H7 (cell line): ENCODE measurements at places on chromosomes 2 and 18. TPM values are rescaled to one million over a fixed set of nuclear protein-coding genes. Genes with fewer than 3 reads are reported as not detected.

The LAMA3 gene
- 0.11 and 0.21 TPM in 2 replicates for total RNA-seq

The SNRNP200 gene
- 60.5 and 73.5 TPM in 2 replicates for total RNA-seq

DNA sequence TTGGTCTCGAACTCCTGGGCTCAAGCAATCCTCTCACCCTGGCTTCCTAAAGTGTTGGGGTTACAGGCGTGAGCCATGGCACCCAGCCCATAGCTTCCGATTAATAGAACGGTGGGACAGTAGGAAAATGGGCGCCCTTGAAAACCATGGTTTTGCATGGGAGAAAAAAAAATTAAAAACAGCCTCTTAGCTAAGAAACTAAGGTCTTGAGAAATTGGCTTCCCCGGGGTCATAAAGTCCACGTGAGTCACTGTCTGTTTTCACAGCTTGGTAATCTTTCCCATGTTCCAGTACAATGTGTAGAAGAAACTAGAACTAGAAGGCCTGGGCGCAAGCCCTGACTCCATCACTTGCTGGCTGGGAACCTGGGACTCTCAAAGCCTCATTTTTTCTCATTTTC lies 20.7 kb downstream of the B3GNT2 start:
- no peak for DNase-seq

DNA sequence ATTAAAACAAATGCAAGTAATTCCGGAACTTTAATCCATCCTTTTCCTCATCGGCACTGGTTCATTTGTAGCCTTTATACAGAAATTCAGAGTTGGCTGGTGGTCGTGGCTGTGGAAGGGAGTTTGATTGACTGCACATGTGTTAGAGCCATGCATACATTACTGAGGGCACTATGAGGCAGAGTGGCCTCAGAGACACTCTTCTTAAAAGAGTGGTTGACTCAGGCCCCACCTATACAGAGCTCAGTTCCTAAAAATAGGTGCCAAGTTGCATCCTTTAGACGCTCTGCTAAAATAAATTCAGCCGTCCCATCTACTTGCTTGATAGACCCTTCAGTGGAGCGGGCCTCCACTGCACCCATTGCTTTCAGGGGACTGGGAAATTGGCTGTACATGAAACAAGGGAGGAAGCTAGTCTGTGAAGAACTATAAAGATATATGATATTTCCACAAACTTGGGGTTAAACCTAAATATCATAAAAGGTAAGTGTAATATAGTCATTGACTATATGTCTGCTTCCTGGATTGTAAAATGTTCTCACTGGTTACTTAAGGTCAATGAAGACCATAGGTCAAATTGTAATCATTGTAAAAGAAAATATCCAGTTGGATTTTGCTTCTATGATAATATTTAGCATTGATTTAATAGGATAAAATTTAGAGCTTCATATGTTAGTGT lies 298.9 kb downstream of the XIRP2 start:
- no peak for DNase-seq

The TNS1 gene
- 3.1 and 3.8 TPM in 2 replicates for total RNA-seq

The FSHR gene
- not detected in 2 replicates for total RNA-seq

The PRKAG3 gene
- not detected in 2 replicates for total RNA-seq

- DNase-seq, result no peak
Observed at GRCh38 chr18:38576349-38576748, 1010.8 kb upstream of the CELF4 start.

DNA sequence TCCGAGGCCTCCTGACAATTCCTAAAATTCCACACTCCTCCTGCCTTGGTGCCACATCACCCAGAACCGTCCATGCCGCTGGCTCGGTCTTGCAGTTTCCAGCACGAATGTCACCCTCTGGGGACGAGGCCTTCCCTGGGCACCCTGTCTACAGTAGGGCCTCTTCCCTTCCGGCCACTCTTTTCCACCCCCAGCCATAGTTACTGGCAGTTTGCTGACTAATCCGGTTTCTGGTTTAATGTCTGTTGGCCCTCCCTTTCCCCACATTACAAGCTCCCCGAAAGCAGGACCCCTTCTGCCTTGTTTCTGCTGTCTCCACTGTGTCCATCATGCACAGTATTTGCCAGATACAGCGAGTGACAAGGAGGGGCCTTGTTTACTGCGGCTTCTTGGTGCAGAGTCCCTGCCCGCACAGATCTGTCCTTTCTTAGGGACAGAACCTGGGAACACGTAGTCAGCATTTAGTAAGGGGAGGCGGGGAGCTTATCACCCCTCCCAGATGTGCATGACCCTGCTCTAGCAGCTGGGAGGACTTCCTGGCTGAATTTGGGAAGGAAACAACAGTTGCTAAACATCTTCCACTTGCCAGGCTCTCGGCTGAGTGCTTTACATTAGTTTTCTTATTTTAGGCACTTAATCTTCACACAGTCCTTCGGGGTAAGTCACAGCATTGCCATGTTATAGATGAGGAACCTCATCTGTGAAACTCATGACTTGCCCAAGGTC lies 23.6 kb upstream of the CATIP start:
- no peak for DNase-seq

- no peak for DNase-seq
Observed at GRCh38 chr2:37000988-37001556, 34.7 kb upstream of the STRN start.

DNA sequence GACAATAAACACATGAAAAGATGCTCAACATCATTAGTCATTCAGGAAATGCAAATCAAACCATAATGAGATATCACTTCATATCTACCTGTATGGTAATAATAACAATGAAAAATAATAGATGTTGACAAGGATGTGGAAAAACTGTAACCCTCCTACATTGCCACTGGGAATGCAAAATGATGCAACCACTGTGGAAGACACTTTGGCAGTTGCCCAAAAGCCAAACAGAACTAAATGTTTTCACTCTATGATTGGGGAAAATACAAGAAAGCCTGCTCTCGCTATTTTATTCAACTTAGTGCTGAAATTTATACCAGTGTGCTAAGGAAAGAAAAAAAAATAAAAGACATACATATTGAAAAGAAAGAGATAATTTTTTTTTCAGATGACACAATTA lies 934.5 kb downstream of the CNTNAP5 start:
- no peak for DNase-seq

- peak; percentile 16 for DNase-seq
Observed at GRCh38 chr18:40006634-40007033, 1948.4 kb upstream of the PIK3C3 start.

The CMPK2 gene
- 0.48 and 0.69 TPM in 2 replicates for total RNA-seq

The MYO1B gene
- 47.4 and 55.8 TPM in 2 replicates for total RNA-seq

DNA sequence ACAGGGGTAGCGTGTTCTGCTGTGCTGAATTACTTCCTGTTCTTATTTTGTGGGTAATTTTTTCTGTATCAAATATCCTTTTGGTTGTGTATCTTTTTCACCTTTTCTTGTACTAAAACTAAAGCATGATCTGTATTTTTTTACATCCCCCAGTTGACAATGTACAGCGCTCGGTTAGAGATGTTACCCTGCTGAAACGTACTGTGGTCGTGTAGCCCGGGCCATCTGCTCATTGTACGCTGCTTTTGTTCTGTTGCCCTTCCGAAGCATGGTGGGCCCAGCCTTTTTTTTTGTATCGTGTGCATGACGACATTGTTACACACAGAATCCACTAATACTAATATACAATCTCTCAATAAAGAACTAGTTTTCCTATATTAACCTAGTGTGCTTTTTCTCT lies 233.1 kb downstream of the HAUS1 start:
- no peak for DNase-seq

- peak; percentile 22 for DNase-seq
Observed at GRCh38 chr2:221447310-221447709, 124.8 kb downstream of the EPHA4 start.

The PRKD3 gene
- total RNA-seq, result 65.8 and 69.7 TPM in 2 replicates

The IL1A gene
- total RNA-seq, result 0.11 and 0.38 TPM in 2 replicates
